ENCODE measurements at places on chromosomes 12 and 14.

- no peak for DNase-seq
These were observed 50.7 kb downstream of the TMTC1 start for GRCh38 chr12:29733060-29733459.

GRCh38 chr12:108394196-108394595 is 55.1 kb upstream of the CMKLR1 start:
- DNase-seq, result no peak

GRCh38 chr14:60430276-60430675 is 55.6 kb downstream of the C14orf39 start:
- DNase-seq, result no peak

- no peak for DNase-seq
These were observed 7.6 kb upstream of the LRTM2 start for GRCh38 chr12:1812650-1813302.

DNA sequence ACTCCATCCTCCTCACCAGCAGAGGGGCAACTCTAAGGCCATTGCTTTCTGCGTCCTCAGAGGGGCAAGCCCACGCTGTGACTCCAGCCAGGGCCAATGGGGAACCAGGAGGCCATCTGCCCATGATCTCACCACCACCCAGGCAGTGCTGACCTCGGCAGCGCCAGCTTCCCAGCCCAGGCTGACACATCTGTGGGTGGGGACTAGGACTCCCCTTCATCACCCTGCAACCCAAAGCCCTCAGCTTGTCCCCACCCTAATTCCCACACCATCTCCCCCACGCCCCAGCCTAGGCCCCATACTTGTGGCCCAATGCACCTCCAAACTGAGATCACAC is 58.6 kb downstream of the VWF start:
- DNase-seq, result no peak

DNA sequence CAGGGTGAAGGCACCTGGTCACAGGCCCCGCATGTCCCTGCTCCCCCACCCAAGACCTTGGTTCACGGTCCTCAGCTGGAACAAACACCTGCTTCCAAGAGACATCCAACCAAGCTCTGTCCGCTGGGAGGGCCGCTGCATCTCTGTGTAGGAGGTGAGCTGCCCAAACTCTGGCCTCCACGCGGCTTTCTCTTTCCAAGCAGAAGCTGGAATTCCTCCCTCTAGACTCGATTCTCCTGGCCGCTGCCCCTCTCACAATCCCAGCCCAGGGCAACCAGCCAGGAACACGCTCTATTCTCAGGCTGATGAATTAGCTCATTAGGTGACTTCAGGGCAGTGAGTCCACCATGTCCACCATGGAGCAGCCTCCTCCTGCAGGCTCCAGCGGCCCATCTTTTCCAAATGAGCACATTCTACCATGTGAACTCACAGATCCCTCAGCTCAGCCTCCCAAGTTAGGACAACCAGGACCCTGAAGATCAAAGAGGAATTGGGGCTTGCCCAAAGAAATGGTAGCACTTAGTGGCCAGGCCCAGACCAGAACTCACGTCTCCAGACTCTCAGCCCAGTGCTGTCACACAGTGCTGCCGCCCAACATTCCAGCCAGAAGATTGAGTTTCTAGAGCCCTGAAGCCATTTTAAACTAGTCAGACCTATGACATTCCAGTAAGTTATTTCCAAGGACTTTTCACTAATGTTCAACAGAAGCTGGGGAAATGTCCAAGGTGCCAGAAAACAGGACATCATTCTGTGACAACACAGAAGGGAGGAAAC is 146.6 kb downstream of the ANO2 start:
- no peak for DNase-seq

- no peak for DNase-seq
These were observed 368.6 kb downstream of the RAD51B start for GRCh38 chr14:68188174-68188573.

DNA sequence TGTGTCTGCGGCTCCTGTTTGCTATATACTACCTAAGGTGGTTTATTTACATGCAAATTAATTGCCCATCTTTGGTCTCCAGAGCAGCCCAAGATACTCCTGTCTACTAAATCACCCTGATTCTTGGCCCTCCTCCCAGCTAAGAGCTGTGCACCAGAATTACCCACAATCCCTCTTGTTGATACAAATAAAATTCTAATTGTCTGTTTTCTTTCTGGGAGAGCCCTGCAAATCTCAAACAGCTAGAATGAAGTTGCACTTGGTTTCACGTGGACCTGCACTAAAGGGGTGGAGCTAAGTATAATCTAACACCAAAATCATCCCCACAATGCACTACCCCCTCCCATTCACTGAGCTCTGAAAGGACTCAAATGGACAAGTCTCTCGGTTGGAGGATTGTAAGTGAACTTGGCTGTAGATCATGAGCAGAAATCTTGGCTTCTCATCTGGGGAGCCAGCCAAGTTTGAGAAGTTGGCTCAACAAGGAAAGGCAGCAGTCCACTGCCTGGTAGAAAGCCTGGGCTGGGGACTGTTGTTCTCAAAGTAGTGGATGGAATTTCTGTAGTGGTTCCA is 6.6 kb downstream of the MAX start:
- no peak for DNase-seq

GRCh38 chr12:119902084-119902509 is 25.0 kb upstream of the CIT start:
- DNase-seq, result peak; percentile 33

DNA sequence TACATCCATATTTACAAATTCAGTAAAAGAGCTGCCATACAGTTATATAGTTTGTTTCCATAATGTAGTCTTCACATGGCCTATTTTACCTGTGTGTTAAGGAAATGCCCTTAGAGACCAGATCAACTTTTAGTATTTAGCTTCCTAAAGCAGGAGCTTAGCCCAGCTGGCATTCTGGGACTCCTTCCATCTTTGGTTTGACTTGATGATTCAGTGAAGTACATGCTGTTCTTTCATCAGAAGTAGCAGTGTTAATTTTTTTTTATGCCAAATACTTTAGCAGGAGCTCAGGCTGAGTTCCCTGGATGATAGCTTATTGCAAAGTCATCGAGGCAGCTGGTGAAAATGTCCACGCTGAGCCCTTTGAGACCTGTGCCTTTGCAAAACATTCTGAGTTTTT is 101.0 kb downstream of the FOXG1 start:
- DNase-seq, result no peak

DNA sequence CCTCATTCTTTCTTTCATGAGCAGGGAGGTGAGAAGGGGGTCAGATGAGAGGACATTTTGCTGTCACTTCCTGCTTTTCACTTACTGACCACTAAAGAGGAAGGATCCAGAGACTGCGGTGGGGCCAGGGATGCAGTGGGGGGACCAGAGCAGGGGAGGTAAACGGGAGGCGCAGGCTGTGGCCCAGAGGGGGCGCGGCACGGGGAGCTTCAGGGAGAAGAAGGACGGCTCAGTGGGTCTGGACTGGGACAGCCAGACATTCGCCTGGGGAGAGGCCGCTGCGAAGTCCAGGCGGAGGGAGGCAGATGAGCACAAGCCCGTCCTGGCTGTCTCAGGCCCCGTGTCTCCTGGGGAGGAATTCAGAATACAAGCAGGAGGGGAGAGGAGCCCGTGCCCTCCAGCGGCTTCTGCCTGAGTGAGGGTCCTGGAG is 41.2 kb downstream of the SLC6A12 start:
- no peak for DNase-seq

GRCh38 chr14:93967637-93968250 is 8.6 kb downstream of the ASB2 start:
- no peak for DNase-seq

DNA sequence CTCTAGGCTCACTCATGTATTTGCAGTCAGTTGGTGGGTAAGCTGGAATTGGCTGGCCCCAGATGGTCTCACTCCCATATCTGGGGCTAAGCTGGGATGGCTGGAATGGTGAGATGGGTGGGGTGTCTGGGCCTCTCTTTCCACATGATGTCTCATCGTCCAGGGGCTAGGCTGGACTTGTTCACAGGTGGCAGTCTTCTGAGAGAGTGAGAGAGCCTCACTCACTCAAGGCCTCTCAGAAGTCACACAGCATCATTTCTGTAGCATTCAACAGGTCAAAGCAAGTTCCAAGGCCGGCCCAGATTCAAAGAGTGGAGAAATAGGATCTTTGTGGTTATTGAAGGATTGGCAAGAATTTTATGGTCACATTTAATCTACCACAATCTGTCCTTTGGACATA is 102.7 kb downstream of the UNC79 start:
- DNase-seq, result no peak

GRCh38 chr12:45462506-45462905 is 246.6 kb downstream of the ANO6 start:
- DNase-seq, result no peak

- DNase-seq, result no peak
These were observed 21.0 kb downstream of the RTN1 start for GRCh38 chr14:59849411-59850130.

DNA sequence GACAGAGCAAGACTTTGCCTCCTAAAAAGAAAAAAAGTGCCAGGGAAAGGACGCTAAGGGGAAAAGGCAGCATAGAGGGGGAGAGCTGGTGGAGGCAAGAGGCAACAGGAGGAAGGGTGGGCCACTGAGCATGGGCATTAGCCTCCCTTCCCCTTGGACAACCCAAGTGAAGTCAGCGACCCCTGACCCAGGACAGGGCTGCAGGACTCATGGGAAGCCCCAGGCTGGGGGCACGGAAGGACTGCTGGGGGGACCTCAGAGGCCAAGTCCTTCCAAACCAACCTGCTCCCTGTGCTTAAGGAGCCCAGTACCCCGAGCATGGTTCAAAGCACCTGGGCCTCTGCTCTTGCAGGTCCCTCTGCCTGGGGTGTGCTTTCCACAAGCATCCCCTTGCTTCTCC is 27.5 kb downstream of the CMKLR1 start:
- no peak for DNase-seq

- DNase-seq, result no peak
These were observed 172.3 kb downstream of the NDUFA12 start for GRCh38 chr12:94831081-94831751.

GRCh38 chr12:104935886-104936285 is 22.2 kb downstream of the SLC41A2 start:
- no peak for DNase-seq

DNA sequence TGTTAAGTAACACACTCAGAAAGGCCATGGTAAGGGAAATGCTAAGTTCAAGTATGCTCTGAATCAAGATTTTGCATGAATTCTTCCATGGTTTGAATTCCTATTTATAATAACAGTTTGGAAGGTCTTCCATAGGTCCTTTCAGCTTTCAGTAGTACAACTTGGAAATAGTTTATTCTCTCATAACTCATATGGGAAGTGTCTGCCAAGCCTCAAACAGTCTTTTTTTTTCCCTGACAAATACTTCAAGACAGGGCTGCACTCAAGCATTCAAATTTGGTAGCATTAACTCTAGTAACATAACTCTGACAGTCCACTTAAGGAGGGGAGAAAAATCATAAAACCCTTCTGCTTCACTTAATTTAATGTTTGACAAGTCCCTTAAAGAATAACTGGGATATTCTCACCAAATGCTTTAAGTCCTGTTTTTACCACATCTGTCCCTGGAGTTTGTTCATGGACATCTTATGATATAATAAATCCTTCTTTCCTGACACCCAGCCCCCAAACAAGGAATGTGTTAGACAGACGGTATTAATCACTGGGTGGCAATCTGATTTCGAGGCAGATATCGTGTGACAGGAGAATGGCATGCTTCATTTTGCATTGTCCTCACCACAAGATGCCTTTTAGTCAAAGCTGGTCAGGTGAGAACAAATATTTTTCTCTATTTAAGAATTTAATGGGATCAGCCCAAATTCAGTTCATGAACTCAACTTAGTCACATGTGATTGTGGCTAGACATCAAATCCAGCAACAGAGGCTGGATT is 165.7 kb downstream of the BMP4 start:
- DNase-seq, result no peak

DNA sequence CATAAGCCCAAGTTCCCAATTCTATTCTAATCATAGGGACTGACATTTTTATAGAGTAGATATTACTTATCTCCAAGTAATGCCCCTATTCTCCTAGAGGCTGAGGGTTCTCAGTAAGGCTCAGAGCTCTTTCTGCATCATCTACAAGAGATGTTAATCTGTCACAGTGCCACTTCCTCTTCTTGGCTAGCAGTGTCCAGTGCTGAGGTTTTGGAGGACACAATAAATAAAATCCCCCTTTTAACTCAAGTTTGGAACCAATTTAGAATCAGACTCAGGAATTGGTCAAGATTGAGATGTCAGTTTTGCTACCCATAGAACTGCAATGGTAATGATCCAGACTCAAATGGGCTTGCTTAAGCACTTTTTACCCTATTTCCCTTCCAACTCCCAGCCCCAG is 154.1 kb upstream of the ARID2 start:
- DNase-seq, result no peak

DNA sequence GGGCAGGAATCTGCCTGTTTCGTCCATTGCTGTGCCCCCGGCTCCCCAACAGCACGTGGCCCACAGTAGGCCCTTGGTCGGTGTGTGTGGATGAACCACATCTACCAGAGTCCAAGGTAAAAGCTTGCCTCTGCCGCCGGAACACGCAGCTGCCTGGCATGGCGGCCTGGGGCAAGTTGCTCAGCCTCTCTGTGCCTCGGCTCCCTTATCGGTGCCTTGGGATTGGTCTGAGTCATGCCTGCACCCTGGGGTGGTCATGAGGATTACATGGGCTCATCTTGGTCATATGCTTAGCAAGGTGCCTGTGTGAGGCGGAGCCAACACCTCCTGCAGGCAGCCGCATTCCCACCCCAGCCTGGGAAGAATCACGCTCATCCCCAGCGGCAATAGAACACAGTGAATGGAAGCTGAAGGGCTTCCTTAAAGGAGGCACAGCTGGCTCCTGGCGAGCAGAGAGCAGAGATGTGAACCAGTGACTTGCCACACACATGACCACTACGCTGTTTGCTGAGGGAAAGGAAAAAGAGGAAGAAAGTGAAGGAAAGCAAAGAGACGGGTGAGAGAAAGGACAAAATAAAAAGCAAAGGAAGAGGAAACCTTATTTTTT is 5.5 kb upstream of the SCARB1 start:
- no peak for DNase-seq

GRCh38 chr14:77457115-77457521 is 283 bp downstream of the VIPAS39 start:
- no peak for DNase-seq

- DNase-seq, result peak; percentile 17
These were observed 558 bp downstream of the TEX22 start for GRCh38 chr14:105398726-105399465.

DNA sequence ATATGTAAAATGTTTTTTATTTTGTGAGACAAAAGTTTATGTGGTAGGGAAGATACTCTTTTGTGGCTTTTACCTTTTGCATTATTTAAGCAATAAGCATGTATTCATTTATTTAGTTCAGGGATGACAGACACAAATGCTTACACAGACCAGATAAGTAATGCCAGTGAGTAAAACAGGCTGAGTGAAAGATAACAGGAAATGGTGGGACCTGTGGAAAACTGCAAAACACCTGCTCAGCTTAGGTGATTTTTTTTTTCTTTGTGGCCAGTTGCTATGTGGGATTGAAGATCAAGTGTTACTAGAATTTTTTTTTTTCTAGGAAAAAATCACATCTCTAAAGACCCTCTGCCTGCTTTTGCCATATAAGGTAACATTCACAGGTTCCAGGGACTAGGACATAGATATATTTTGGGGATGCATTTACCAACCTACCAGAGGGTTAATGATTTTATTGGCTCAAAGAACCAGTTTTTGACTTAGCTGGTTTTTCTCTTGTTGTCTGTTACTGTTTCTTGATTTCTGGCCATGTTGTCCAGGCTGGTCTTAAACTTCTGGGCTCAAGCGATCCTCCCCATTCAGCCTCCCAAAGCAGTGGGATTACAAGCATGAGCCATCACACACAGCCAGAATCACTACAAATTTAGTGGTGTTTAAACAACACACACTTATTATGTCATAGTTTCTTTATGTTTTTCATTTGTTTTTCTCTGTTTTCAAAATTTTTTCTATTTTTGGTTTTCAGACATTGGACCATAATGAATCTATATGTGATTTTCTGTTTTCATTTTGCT is 9.8 kb downstream of the PSMA6 start:
- no peak for DNase-seq

GRCh38 chr12:117356048-117356447 is 5.4 kb downstream of the NOS1 start:
- no peak for DNase-seq

Measured in activated T-helper 1 cell treated with Interleukin-2 at 50 U/mL for 16 hours (primary cell).